ENCODE measurements at places on chromosomes 3 and 15.
A peak's percentile ranks its signal among the peaks of the same experiment; 100 is the strongest.

GRCh38 chr15:80031841-80032240 lies 27.6 kb upstream of the ZFAND6 start:
- DNase-seq: no peak

DNA sequence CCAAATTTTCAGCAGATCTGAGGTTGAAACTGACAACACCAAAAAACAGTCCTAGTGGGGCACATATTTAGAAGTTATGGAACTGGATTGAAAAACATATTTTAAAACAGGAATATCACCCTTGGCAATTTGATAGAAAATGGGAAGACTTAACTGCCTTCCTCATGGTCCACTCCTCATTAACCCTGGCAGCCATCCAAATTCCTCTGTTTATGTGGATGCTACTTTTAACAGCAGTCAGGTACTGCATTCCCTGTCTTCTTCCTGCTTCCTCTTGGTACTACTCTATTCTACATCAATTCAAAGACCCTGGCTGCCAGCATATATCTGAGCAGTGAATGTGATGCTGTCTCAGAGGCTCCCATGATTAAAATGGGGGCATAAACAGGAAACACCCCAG lies 54.3 kb downstream of the PDE8A start:
- DNase-seq: no peak

GRCh38 chr3:155640098-155640497 lies 104.8 kb downstream of the PLCH1 start:
- DNase-seq: no peak

DNA sequence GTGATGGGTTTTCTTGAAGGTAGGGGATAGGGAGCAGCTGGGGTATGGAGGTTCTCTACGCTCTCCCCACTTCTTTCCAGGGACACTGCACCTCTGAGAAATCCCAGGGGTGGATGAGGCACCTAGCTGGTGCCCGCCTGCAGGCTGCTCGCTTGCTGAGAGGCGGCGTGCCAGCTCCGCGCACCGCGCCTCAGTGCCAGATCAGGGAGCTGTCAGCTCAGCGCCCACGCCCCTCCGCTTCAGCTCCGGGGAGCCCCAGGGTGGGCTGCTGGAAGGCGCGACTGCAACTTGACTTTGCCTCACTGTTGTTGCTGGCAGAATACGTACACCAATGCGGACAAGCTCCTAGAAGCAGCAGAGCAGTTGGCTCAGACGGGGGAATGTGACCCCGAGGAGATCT lies 345.7 kb upstream of the UMPS start:
- DNase-seq: no peak

DNA sequence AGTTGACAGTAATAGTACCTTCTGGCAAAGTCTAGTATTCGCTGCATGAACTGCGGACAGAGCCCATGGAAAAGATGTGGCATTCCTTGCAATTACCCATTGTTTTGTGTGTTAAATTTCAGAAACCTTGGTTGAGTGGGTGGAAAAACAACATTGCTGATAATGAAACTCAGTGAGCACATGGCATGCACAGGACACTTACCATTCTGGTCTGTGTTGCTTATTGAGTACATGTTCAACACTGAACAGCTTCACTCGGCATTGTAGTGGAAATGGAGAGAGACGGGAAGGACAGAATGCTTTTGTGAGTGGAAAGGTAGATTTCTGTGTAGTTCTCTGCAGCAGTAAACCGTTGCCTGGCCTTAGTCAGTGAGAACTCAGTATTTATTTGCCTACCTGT lies 165.3 kb downstream of the FNDC3B start:
- DNase-seq: no peak

GRCh38 chr15:54789376-54789775 lies 407.4 kb downstream of the RSL24D1 start:
- DNase-seq: no peak

DNA sequence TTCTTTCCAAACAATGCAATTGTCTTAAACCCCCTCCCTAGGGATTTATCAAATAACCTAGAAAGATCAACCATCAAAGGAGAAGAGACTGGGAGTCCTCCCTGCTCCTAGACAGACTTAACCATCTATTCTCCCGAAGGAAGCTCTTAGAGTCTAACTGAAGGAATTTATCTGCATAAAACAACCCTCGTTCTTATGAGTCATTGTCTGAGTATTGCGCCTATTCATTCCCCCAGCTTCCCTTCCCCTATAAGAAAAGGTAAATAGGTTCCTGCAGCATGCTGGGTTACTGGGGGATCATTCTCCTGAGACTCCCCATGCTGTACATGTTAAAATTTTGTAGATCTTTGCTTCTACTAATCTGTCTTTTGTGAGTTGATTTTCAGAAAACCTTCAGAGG lies 412.7 kb downstream of the OCA2 start:
- no peak for DNase-seq

GRCh38 chr3:196287090-196287439 lies 461 bp downstream of the PCYT1A start:
- no peak for DNase-seq

DNA sequence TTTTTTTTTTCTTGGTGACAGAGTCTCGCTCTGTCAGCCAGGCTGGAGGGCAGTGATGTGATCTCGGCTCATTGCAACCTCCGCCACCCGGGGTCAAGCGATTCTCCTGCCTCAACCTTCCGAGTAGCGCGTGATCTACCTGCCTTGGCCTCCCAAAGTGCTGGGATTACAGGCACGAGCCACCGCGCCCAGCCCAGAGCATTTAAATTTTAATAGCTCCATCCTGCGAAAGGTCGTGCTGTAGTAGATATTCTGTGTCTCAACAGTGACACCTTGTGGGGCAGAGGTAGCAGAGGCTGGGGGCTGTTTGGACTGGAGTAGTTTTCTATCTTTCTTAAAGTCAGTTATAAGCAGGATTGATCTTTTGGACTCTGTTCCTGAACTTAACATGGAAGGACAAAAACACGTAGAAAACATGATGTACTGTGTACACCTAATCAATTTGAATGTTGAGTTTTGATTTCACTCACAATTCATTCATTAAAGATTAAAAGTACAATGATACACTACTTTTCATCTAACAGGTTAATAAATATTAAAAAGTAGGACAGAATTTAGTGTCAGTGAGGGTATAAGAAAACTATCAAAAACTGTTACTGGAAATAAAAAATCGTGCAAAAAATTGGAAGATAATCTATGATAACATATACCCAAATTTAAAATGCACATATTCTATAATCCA lies 11.0 kb upstream of the PDCD6IP start:
- DNase-seq: peak; percentile 43

GRCh38 chr3:164515256-164515655 lies 563.0 kb downstream of the SI start:
- DNase-seq: no peak

DNA sequence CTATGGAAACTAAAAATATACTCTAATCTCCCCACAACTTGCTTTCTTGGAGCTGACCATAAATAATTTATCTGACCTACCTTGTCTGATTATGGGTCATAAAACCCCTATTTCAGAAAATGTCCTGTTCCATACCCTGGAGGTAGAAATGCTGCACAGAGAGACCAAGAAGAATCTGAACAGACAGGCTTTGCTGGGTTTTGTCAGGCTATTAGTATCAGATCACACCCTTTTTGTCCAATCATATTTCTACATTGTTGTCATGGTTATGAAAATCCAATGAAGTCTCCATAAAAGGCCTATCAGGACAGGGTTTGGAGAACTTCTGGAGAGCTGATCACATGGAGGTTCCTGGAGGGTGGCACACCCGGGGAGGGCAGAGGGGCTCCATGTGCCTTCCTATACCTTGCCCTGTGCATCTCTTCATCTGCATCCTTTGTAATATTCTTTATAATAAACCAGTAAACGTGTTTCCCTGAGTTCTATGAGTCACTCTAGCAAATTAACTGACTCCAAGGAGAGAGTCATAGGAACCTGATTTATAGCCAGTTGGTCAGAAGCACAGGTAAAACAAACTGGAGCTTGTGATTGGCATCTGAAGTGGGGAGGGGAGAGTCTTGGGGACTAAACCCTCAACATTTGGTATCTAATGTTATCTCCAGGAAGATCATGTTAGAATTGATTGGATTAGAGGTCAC lies 58.1 kb downstream of the NGLY1 start:
- DNase-seq: no peak

DNA sequence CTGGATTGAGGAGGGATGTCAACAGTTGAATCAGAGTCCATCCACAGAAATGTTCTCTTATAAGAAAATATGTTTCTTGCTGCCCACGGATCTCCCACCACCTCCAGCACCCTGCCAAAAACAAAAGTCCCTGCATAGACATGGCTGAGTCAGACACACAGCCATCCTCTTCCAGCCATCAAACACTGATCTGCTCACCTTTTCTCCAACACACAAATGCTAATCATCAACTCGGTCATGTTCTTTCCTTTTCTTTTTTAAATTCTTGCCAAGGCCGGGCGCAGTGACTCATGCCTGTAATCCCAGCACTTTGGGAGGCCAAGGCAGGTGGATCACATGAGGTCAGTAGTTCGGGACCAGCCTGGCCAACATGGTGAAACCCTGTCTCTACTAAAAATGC lies 110.7 kb upstream of the IL12A start:
- DNase-seq: no peak

GRCh38 chr3:5047764-5048419 lies 68.7 kb downstream of the BHLHE40 start:
- no peak for DNase-seq

DNA sequence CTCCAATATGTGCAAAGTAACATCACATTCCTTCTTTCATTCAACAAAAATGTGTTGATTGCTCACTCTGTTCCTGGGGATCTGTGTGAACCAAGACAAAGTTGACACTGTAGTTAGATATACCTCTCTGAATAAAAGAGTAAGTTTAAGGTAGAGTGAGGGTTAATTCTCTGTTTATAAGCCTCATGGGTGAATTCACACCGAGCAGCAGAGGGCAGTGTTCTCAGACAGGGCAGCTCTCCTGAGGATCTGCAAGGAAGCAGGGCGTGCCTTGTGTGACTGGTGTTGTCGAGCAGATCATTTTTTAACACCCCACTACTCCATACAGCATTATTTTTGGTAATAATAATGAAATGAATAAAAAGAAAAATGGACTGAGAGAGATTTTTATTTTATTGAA lies 34.4 kb downstream of the PAQR9 start:
- DNase-seq: no peak

GRCh38 chr3:29181872-29182271 lies 99.0 kb upstream of the RBMS3 start:
- DNase-seq: no peak

Measured in dorsolateral prefrontal cortex (tissue), 122 donors.